Cerebellar nuclear complex (tissue), 1 donor: ENCODE measurements at places on chromosomes 12 and 14.

DNA sequence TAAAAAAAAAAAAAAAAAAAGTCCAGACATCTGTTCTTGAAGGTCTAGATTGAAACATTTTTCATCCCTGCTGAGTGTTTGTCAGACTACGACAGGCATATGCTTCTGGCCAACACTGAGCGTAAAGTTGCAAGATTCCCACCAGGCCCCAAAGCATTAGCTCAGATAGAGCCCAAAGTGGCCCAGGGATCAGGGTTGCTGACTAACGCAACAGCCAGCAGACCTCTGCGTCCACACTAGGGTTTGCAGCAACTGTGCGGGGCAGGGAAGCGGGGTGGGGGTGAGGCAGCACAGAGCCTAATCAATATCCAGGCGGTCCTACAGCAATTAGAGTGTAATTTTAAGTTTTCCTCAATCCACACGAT lies 55.7 kb downstream of the SSH1 start:
- DNase-seq: no peak

DNA sequence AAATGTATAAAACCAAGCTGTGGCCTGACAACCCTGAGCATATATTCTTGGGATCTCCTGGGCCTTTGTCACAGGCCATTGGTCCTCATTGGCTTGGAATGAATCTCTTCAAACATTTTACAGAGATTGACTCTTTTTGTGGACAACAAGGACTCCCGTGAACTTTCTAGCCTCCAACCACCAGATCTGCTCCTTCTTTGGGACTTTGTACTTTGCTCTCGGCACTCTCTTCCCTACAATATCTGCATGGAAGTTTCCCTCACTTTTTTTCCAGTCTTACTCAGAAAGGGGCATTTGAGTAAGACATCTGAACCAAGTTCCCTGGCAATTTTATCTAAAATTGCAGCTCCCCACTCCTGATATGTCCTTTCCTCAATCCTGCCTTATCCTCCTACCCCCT lies 158.8 kb downstream of the PHLDA1 start:
- DNase-seq: no peak

DNA sequence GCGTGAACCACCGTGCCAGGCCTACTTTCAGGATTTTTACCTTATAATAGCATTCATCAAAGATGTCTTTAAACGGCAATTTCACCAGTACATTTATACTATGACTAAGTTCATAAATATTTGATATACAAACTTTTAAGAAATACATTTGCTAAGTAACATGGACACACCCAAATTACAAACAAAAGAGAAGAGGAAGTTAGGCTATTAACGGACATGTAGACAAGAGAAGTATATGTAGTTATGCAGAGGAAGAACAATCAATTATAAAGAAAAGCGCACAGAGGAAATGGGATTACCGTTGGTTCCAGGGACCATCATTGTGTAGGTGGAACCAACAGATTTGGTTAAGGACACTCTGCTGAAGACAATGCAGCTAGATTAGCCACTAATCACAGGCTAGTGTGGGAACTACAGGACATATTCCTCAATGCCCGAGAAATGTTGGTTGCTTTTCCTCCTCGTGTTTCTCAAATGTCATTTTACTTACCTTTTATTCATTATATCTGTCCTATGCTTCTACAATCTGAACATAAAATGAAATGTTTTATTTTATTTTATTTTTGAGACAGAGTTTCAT lies 24.0 kb upstream of the PKP2 start:
- no peak for DNase-seq

DNA sequence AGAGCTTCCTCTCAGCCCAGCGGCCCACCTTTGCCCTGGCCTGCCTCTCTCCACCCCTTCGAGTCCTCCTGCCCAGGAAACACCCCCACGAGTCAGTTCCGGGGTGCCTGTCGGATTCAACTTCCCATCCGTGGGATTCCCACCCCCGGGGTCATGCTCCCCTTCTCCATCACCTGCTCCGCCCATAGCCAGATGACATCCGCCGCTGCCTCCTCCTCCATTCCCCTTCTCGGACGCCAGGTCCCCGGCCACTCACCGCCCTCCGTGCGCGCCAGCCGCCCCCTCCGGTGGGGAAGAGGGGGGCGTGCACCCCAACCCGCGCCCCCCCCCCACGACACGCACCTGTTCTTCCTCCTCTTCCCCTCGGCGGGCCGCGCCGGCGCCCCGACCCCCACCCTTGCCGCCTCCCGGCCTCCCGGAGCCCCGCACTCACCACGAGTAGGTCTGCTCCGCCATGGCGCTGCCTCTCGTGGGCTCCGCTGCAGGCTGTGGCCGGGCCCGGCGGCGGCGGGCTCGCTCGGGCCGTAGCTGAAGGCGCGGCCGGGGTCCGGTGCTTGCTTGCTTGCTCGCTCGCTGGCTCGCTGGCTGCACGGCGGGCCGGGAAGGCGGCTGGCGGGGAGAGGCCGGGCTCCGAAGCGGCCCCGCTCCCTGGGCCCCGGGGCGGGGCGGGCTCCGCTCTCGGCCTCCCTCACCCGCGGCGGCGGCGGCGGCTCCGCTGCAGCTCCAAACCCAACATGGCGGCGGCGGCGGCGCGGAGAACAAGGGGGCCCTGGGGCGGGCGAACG lies 554 bp downstream of the SPPL3 start:
- DNase-seq: no peak

DNA sequence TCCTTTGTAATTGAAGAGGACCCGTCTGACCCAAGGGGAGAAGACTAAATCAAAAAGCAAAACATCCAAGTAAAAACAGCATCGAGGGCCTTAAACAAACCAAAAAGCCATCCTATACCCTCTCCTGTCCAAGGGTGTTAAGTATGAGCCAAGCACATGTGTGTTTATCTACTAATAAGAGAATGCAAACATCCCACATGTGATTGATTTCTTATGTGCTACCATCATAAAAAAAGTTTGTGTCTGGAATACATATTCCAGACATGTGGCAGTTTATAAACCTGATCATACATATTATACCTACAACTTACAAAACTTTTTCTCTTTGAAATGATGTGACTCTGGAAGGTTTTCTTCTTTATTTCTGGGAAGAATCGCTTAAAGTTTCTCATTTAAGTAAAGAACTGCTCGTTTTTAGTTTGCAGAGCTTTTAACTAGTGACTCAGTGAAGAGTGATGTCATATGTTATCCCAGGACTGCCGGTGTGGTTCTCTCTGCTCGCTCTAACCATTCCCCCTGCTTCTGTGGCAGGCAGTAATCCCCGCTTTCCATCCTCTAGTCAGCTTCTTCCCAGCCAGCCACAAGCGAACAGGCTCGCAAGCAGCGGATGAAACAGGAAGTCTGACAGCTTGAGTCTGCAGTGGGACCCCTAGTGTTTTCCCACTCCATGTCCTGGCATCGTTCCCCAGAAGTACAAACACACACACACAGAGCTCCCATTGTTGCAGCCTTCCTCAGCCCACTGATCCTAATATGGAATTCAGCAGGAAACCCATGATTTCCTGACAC lies 431 bp upstream of the RHOJ start:
- DNase-seq: no peak

- DNase-seq: no peak
Observed at GRCh38 chr12:125734137-125734536, 668.9 kb downstream of the AACS start.

DNA sequence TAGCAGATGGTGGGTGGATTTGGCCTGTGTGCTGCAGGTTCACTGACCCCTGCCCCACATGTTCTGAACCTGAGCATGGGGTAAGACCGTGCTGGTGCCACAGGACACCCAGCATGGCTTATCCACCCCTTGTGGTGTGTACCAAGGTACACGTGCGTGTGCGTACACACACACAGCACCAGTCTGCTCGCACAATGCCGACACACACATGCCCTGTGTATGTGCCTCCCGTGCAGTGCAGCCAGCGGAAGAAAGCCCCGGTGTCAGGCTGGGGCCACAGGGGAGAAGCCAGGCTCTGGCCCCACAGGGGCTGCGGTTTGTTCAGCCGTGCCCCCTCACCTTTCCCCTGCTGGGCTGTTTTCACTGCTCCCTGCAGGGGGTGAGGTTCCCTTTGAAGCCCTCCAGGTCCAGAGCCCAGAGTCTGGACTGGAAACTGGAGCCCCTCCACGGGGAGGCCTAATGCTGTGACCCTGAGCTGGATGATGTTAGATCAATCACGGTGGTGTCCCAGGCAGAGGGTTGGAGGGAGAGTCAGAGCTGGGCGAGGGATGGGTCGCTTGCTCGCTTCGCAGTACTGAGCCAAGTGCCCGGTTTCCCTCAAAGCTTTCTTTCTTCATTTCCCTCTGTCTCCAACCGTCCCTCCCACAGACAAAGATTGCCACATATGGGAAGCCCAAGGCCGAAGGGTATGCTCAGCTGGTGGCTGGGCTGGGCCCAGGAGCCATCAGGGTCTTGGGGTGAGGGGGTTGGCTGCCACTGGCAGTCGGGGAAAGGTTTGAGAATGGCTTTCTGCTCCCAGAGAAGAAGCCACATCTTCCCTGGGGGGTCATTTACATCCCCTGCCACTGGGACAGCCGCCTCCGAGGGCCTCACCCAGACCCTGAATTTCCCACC lies 6.2 kb downstream of the DTX1 start:
- DNase-seq: no peak

DNA sequence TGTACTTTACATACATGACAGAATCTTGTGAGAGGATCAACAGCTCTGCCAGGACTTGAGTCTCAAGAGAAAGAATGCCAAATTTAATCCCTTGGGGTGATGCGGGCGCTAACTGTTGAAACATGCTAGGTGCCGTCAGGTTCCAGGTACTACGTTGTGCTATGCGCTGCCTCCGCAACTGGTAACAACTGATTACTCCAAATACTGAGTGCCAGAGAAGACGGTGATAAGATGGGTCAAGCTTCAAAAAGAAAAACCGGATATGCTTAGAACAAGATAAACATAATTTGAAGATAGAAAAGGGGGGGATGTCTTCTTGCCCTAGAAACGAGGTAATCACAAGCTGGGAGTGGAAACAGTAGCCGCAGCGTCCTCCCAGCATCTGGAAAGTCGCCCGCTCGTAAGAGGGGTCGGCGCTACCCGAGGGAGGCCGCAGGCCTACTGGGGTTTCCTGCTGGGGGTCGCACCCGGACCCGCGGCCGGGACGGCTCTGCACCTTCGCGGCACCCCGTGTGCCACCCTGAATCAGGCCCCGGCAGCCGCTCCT lies 678 bp downstream of the ZBTB25 start:
- DNase-seq: no peak

GRCh38 chr12:125194163-125194773 lies 129.0 kb downstream of the AACS start:
- no peak for DNase-seq

- no peak for DNase-seq
Observed at GRCh38 chr12:51591016-51591901, at the start of gene SCN8A. SCN8A (plus strand) TSS chr12:51591233; CDS start chr12:51662818, 71,585 bp downstream.

DNA sequence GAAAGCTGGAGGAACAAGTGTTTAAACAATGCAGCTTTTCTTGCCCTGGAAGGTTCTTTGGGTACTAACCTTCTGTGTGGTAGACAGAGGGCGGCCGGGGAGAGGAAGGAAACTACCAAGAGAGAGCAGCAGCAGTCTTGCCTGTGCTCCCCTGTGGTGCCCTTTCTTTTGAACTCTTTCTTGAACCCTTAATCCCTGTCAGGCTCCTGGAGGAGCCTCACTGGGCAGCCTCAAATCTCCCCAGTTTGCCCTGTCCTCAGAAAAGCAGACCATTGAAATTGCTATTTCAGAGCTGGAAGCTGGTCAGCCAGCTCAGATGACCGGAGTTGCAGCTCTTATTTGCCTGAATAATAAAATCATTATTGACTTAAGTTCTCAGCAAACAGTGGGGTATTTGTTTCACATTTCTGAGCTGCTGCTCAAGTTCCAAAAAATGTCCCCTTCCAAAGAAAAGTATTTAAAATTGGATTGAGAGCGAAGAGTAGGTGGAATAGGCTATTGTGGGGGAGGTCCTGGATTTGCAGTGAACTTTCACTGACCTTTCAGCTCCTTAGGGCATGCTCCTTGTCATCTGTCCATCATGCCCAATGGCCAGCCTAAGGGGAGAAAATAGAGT lies 42.1 kb upstream of the RNASE3 start:
- DNase-seq: no peak

DNA sequence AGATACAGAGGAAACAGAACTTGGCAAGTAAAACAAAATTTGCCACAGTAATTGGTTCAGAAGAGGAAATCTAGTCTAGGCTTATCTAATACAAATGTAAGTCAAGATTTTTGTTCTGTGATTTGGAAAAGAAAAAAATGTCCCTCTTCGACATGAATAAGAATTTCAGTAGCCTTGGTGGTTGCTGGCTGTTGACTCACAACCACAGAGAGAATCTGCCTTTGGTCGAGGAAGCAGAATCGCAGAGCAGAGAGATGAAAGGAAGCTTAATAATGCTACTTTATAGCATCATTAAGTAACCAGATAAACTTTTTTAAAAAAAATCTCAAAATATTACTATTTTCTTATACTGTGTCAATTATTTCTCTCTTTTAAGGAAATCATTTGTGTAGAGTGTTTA lies 1096.6 kb downstream of the FLRT2 start:
- DNase-seq: no peak

DNA sequence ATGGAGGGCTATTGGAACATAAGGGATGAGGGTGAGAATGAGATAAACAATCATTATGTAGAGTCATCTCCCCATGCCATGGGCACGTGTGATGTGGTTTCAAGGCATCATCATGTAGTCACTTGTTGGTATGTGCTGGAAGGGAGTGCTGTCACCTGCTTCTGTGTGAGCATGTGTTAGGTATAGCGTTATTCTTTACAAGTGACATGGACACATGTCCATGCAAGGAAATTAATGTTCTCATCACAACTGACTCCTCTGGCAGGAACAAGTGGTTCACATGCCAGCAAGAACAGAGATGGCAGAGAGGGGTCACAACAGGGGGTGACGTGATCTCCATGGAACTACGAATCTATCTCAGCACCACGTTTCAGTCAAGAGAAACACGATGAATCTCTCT lies 815.8 kb downstream of the BCL11B start:
- DNase-seq: no peak

- no peak for DNase-seq
Observed at GRCh38 chr12:5708371-5708770, 236.7 kb downstream of the ANO2 start.

DNA sequence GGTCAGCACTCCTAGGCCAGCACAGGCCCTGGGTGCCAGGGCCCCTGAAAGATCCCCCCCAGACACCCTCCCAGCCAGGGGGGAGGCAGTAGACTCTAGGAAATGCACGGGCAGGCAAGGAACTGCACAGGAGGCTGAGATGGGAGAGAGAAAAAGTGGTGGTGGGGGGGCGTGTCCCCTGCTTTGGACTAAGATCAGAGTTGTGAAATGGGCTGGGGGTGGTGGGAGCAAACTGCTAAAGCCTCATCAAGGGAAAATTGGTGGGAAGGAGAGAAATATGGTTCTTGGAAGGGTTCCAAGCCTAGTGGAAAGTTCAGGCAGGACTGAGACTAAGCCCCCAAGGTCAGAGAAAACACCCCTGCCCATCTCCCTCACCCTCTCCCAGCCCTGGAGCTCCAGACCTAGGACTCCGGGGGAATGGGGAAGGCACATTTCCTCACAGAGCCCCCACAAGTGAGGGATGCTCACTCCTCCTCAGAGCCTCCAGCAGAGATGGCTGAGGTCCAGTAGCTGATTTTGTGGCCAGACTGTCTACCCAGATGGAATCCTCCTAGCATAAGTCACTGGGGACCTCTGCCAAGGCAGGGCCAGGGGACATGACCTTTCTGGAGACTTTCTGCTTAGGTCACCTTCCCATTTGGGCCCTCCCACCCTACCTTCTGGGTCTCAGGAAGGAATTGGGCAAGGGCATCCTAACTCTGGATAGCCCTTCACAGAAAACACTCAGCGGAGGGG lies 29.8 kb downstream of the FIGNL2 start:
- no peak for DNase-seq
